ENCODE measurements at places on chromosomes 13 and 19.

DNA sequence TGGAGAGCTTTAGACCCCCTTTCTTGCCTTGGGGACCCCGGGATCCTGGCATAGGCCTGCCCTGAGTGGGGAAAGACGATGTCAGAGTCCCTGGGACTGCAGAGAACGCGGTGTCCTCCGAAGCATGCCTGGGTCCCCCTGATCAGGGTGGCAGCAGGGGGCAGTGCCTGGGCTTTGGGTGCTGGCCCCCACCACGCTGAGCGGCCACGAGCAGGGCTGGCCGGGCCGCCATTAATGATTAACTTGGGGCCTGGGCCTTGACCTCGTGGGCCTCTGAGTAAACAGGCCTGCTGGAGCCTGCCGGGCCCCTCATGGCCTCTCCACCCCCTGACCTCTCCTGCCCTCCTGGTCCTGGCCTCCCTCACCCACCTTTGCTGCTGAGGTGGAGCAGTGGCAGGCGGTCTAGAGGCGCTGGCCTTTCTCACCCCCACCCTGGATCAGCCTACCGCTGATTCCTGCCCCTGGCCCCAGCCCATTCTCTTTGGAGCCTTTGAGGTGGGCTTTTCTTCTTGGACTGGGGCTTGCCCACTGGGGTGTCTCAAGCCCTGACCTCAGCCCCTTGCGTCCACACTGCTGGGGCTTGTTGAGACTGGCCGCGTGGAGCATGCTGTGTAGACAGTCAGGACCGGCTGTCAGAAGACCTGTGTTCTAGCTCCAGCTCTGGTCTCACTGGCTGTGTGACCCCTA, 26.3 kb downstream of the CEBPA start:
- DNase-seq: no peak

GRCh38 chr13:78105656-78106055, 187.0 kb upstream of the EDNRB start:
- no peak for DNase-seq

GRCh38 chr19:5711713-5712161, 8.2 kb downstream of the LONP1 start:
- DNase-seq: no peak

- DNase-seq: no peak
These were observed 29.5 kb downstream of the FPR3 start for GRCh38 chr19:51824281-51825005.
